Thoracic aorta (tissue), 2 donors: ENCODE measurements at places on chromosomes 16 and 17.

DNA sequence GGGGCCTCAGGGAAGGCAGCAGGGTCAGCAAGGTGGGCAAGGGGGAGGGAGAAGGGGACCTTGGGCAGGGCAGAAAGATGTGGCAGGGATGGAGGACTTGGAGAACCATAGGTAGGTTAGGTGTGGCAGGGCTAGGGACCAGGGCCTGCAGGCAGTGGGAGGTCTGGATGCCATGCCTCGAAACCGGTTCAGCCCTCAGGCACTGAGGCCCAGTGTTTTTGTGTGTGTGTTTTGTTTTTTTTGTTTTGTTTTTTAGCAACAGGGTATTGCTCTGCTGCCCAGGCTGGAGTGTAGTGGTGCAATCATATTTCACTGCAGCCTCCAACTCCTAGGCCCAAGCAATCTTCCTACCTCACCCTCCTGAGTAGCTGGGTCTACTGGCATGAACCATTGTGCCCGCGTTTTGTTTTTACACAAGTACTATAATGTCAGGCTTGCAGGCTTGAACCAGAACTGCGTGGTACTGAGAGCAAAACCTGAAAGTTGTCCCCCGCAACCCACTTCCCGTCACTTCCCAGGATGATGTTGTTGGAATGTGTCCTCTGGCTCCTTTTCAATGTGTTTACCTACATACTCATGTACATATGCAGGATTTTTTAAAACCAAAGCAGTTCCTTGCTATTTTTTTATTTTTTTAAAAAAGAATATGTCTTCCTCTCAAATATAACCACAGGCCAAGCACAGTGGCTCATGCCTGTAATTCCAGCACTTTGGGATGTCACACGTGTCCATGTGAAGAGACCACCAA lies 12.4 kb downstream of the ODAD4 start:
- DNase-seq, result no peak

DNA sequence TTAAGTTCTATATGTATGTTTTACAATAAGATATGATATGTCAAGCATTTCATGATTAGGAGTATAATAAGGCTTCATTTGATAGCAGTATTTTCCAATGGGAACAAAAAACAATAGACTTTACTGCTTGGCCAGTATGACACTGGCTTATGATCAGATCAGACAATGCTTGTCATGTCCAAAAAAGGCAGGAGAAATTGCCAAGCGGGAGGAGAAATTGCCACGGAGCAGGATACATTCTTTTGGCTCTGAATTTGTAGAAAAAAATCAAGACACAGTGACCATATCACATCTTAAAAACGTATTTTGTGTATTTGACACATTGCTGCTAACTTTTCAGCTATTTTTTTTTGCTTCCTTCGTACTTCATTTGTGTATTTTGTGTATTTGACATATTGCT lies 404.1 kb downstream of the CNTNAP4 start:
- no peak for DNase-seq

GRCh38 chr17:68378268-68379176 lies 78.8 kb downstream of the WIPI1 start:
- DNase-seq, result peak; percentile 89

DNA sequence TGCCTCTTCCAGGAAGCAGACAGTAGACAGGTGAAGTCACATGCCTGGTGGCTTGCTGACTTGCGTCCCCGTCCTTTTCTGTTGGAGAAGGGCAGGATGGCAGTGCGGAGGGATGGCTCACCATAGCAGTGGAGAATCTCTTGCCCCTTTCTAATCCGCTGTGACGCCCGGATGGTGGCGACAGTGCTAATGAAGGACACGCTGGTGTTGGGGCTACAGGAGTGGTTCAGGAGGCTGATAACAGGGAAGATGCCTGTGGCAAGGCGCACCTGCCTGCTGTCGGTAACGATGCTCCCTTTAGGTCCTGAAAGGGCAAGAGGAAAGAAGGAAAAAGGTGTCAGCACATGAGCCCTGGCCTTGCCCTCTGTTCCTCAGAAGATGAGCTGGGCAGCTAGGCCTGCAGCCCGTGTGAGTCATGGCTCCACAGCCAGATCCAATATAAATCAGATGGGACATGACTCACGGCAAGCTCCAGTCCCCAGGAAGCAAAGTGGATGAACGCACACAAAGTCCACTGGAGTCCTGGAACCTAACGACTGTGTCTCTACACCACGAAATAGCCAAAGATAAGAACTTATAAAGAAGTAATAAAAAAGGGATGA lies 25.5 kb downstream of the SERPINF1 start:
- peak; percentile 71 for DNase-seq

DNA sequence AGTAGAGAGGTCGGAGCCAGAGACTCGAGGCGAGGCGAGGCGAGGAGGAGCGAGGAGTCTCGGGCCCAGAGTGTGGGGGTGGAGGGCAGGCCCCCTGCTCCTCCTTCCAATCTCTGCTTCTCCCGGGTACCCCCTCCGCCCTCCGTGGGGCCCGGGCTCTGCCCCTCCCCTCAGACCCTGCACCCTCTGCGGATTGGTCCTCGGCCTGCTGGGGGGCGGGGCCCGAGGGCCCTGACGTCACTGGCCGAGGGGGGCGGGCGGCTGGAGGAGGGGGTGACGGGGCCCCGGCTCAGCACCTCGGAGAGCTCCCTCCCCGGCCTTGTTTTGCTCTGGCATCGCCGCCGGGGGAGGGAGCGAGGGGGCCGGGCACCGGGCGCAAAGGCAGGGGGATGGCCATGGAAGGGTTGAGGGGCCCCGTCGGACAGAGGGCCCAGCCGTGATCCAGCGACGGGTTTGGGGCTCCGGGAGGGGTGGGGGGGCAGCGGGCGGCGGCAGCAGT lies at the start of gene RUNDC3A:
Gene RUNDC3A (plus strand): TSS at position 282 of the 499 bp plus-strand sequence. CDS start 232 bp downstream, outside the sequence.
- peak; percentile 30 for DNase-seq

DNA sequence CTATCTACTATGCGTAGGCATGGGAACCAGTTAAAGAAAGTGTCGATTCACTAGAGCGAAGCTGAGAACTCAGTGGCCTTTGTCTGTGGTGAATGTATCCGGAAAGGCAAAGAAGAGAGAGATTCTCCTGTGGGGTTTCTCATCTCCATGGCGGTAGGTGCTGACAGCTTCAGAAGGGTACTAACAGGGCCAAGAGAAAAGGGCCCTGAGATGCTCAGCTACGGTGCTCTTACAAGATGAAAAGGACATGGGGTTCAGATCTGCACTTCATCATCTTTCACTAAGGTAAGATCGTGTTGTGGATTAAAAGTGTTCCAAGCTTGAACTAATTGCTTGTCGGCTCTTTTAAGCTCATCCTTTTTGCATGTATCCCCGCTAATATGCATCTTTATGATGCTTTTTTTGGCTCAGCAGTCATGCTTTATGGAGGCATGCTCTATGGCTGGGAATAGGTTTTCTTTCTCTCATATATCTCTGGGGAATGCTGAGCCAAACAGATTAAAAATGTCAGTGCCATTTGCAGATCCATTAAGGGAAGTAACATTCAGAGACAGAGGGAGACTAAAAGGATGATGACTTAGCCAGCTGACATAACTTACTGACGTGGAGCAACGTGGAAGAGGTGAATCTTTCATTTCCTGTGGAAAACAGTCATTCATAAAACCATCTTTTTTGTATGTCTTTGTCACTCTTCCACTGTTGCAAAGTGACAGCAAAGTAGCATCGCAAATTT lies 29.9 kb downstream of the KCNJ16 start:
- no peak for DNase-seq

GRCh38 chr16:31678649-31679325 lies 151.1 kb downstream of the AHSP start:
- DNase-seq, result no peak

- no peak for DNase-seq
Measured at GRCh38 chr16:1940273-1941161, 2.5 kb downstream of the MSRB1 start.

DNA sequence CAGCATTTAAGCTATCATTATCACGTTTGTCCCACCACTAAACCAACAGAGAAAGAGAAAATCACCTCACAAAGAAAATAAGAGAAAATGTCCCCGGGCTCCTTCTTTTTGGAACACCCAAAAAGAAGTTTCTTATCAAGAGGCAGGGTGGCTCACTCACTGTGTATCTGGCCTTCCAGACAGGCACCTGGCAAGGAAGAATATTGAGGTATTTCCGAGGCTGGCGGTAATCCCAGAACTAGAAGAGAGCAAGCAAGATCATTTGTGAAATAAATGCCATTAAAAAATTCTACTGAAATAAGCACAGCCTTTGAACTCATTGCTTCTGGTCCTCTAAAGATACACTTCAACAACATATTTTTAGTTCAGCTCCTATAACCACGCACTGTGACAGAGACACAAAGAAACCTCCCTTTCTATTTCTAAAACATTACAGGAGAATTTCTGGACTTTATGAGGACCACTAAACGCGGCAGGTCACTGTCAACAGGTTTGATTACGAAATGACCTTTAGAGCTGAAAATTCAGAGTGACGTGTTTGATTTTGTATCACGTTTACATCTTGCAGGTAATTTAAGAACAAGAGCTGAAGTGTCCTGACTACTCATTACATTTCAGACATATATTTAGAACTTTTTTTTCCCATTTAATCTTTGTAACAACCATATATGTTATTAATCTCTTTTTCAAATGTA lies 61.0 kb downstream of the WDR59 start:
- no peak for DNase-seq

DNA sequence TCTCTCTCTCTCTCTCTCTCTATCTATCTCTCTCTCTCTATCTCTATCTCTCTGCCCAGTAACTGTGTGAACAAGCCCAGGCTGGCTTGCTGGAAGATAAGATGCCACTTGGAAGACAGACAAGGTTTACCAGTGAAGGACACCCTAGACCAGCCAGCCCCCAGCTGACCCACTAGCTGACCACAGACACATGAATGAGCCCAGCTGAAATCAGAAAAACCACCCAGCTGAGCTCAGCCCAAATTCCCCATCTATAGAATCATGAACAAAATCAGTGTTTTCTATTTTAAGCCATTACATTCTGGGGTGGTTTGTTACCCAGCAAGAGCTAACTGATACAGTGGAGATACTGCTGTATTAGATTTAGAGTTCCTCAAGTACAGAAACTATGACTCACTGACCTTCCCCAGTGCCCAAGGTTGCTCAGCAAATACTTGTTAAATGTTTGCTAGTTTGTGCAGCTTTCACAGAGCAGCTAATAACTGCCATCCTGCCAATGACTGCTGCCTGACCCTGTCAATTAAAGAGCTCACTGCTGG lies 18.0 kb downstream of the EMP2 start:
- DNase-seq, result no peak

- no peak for DNase-seq
Measured at GRCh38 chr16:49521734-49522325, 148.2 kb downstream of the C16orf78 start.

GRCh38 chr16:73177729-73178295 lies 129.9 kb upstream of the ZFHX3 start:
- DNase-seq, result no peak

GRCh38 chr16:14193316-14193871 lies 122.3 kb downstream of the MRTFB start:
- DNase-seq, result no peak

DNA sequence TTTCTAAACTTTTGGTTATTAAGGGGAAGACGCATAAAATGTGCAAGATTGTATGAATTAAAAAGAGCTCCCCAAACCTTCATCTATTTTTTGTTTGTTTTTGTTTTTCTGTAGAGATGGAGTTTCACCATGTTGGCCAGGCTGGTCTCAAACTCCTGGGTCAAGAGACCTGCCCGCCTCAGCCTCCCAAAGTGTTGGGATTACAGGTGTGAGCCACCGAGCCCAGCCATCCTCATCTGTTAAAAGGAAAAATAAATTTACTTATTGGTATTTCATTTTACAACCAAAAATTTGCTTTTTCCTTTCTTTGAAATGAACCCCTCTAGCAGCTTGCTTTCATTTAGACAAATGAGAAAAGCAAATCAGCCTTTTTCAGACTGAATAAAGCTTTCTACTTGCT lies 23.2 kb downstream of the RNF157 start:
- no peak for DNase-seq
